ENCODE measurements at places on chromosomes 12 and 14.

GRCh38 chr12:104858611-104859543 is 99.2 kb downstream of the SLC41A2 start:
- no peak for DNase-seq

- DNase-seq, result no peak
Measured at GRCh38 chr14:104665114-104665656, 24.2 kb upstream of the INF2 start.

DNA sequence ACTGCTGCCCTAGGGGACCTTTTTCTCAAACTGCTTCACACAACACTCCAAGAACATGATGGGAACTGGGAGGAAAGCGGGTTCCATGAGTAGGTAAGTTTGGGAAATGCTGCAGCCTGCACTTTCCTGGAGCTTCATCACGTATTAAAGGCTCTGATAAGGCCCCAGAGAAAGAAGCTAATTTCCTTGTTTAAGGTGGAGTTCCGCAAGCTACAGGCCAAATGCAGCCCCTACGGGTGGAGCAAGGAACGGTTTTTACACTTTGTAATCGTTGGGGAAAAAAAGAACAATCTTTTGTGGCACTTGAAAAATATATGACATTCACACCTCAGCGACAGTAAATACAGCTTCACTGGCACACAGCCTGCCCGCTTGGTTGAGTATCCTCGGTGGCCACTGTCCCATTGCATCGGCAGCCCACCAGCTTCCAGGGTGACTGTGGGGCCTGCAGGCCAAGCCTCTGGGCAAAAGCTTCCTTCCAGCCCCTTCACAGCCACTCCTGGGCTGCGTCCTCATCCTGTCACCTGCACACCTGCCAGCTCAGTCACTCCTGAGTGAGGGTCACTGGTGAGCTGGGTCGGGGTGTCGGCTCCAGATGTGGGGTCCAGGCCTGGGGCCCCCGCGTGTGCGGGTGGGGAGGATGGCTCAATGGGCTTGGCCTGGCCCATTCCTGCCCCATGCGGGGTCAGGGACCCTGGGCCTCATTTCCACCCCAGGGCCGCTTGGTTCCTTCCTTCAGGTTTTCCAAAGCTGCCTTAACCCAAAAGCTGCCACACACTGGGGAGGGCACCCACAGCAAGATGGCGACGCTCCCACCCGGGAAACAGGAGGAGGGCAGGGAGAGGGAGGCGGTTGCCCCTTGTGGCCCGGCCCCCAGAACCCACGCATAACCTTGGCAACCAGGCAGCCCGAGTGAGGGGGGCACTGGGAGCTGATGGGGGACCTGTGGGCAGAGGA is 2.4 kb downstream of the AMN start:
- DNase-seq, result no peak

DNA sequence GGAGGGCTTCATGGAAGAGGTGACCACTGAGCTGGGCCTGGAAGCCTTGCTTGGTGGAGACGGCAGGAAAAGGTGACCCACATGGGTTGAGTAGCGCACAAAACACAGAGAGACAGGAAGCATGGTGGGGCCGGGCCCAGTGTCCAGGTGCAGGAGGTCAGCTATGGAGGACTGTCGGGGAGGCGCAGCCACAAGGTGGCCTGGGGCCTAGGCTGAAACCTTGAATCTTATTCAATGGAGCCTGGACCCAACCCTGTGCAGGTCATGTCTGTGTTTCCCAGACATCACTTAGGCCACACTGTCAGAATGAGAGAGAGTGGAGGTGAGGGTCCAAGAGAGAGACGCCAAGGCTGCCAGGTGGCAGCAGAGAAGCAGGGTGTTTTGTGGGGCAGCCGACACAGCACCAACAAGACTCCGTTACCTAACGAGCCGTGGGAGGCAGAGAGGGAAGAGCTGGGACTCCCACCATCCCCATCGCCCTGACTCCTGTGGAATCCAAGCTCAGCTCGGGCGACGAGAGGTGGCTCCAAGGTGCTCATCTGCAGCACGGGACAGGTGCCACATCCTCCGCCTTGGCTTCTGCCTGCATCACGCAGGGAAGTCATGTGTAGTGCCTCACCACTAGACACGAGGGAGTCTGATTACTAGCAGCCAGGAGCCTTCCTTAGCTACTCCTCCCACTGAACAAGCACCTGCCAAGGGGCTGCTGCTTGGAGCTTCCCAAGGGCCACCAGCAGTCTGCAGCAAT is 38.7 kb downstream of the DEGS2 start:
- no peak for DNase-seq

DNA sequence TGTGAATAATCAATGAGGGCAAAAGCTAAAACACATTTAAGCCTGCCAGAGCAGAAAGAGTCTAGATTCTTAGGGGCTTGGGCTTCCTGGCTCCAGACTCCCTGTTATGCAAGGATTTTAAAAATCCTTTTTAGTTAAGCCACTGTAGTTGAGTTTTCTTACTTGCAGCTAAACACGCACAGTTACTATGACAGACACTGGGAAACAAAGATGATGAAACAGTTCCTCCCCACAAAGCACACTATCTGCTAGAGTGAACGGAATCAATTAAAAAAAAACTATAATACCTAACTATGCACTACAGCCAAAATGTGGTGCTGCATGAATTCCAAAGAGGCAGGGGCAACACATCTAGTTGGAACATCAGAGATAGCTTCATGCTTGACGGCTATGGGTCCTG is 28.2 kb downstream of the RPS6KA5 start:
- no peak for DNase-seq

DNA sequence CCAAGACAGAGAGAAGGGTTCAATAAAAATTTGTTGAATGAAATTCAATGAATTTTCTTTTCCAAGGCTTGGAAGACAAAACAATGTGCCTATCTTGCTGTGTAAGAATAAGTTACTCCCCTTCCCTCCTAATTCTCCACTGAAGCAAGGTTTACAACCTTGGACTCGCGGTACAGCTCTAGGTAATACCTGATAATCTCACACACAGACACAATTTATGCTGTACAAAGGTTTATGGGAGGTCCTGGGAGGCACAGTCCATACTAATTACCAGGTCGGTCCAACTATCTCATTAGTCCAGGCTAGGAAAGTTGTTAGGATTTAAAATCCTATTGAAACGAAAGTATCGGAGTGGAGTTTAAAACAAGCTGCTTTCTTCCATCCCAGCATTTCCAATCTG is 42.6 kb downstream of the NELL2 start:
- DNase-seq, result no peak

- DNase-seq, result no peak
Measured at GRCh38 chr12:107415071-107415470, 270.5 kb upstream of the PWP1 start.

DNA sequence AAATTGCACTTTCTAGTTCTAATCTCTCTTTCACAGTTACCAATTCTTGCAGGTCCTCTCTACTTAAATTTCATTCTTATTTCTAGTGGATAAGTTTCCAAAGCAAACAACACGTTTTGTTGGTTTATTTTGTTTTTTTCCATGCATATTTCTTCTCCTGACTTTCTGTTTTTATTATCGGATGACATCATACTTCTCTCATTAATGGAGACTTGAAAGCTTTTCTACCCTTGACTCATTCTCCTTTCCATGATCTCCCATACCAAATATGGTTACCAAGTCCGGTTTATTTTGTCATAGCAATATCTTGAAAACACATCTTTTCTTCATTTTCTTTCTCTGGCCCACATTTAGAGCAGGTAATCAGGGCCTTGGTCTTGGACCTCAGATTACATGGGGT is 796.5 kb downstream of the GALC start:
- no peak for DNase-seq

DNA sequence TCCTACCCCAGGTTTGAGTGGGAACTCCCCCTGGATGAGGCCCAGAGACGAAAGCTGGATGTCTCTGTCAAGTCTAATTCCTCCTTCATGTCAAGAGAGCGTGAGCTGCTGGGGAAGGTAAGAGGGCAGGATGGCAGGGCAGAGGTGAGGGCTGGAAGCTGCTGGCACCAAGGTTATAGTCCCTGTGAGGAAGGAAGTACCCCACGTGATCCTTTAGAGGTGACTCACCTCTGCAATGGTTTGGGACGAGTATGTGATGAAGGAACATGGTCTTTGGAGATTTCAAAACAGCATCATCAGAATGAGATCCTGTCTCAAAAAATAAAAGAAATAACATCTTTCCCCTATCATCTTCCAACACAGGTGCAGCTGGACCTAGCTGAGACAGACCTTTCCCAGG is 9.2 kb upstream of the MYL6B start:
- no peak for DNase-seq

GRCh38 chr12:46369095-46369473 is 3.5 kb downstream of the SLC38A2 start:
- no peak for DNase-seq

DNA sequence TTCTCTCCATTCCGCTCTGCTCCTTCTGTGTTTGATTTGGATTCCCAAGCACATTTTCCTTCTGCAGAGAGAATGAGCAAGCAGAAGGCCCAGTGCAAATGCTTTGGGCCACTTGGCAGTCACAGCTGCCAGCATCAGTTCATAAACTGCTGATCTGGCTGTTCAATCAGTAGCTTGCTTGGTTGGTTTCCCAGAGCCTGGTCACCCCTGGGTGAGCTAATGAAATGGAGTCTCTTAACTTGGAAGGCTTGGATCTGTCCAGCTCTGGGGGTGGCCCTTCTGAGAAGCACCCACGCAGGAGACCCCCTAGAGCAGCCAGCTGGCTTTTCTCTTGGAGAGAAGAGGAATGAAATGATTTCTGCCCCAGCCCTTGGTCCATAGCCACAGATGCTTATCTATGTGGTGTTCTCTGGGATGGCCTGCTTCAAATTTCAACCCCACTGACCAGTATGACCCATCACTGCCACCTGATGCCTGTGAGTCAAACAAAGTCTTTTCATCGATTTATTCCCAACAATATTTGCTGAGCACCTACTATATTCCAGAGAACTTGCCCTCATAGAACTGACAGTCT is 30.3 kb downstream of the FAIM2 start:
- DNase-seq, result no peak

- no peak for DNase-seq
Measured at GRCh38 chr12:6769666-6770065, 2.7 kb upstream of the LAG3 start.

DNA sequence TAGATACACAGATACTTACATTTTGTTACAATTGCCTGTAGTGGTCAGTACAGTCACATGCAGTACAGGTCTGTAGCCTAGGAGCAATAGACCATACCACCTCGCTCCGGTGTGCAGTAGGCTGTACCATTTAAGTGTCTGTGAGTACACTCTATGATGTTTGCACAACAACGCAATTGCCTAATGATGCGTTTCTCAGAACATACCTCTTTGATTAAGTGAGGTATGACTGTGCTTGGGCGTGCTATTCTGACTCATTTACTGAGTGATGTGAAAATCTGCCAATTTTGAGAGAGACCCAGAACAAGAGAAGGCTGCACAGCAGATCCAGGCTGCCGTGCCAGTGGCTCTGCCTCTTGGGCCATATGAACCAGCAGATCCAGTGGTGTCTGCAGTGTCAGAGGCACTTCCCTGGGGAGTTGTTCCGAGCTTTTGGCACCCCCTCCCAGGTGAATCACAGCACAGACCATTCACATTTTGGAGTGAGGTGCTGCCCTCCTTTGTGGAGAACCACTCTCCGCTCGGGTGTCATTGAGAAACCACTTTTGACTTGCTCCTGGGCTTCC is 20.4 kb downstream of the DLK1 start:
- DNase-seq, result no peak

DNA sequence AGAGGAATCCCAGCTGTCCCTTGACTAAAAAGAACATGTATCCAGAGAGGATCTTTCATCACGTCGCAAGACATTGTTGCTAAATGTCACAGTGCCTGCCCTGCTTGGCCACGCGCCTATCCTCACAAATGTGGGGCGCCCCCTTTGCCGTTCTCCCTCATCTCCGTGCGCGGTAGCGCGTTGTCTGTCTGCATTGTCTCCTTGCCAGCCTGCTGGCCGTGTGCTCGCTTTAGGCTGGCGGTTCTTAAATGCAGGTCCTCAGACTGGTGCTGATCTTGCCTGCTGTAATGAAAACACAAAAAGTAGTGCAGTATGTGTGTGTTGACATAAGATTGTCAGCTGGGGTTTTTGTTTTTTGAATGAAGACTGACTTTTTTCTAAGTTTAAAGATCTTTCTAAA is 198.2 kb upstream of the RGS6 start:
- no peak for DNase-seq

DNA sequence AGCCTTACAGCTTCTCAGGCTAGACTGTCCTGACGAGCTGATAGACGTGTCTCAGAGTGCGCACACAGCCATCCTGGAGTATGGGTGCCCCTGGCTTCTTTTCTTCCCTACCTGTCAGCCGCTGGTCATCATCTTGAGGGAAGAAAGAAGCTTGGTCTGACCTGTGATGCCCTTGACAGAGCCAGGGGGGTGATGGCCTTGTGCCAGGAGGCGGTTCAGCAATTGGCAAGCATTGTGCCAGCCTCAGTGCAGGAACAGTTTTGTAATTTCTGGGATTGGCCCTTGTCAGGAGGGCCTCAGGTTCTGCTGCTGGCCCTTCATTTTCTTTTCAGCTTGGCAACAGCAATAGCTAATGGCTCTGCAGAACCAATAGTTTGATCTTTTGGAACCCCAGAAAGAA is 80.1 kb downstream of the ADCK1 start:
- no peak for DNase-seq

- no peak for DNase-seq
Measured at GRCh38 chr12:3622021-3622821, 130.7 kb downstream of the CRACR2A start.

- no peak for DNase-seq
Measured at GRCh38 chr12:128567730-128568129, 256.0 kb downstream of the SLC15A4 start.

DNA sequence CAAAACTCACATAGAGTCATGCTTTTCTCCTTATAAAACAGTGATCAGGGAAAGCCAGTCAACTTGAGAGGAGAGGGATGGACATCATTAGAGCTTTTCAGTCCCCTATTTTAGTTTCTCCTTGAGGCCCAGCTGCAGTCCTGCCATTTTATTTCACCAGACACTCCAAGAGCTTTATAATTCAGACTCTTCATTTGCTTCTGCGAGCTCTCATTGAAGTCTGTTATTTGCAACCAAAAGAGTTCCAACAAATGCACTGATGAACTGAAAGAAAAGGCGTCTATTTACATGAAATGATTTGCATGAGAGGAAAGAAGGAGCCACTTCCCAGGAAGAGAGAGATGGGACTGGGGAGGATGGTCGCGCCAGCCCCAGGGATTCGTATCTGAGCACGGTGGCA is 86.8 kb downstream of the NDUFA12 start:
- DNase-seq, result no peak

DNA sequence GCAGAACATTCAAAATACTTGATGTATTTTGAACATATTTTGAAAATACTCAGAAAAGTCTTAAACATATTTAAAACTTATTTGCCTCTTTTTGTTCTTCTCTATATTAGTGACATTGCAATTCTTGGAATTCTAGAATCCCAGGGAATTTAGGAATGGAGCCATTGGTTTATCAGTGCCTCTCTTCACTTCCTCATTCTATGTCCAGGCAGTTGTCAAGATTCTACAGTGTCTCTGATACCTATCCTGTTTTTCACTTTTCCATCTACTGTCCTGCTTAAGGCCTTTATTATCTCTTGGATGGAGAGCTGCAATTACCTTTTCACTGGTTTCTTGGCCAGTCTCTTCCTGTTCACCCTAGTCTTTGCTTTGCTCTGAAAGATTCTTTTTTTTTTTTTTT is 144.6 kb downstream of the TTLL5 start:
- no peak for DNase-seq

Data from right renal cortex interstitium (tissue), 3 donors.